ENCODE measurements at places on chromosomes 3 and 15.

DNA sequence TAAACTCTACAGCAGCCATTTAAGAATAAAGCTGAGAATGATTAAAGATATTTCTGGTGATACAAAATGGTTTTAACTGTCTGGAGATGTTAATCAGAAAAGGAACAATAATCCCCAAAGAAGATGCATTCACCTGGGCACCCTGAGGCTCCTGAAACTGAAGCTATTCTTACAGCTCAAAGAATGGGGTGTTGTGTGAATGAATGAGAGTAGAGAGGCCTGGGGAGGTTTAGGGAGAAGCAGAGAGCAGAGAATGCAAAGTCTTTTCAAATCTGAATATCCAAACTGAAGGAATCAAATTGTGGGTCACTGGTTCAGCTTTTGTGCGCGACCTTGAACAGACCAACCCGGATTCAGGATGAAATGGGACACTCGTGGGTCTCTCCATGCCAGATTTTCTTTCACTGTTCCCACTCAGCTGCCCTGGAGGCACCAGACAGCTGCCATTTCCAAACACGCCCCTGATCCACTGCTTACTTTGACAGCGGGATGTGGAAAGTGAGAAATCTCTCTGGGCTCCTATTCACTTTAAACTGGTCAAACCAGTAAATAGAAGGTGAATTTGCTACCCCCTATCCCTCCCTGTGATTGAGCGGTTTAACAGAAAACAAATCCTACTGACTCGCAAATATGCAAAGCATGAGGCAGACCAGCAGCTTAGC is 485.5 kb upstream of the THBS1 start:
- no peak for DNase-seq
- no peaks in the 10 kb centered on the region for H3K4me1 ChIP-seq
- H3K27me3 ChIP-seq, result peaks cover 16% of the 10 kb centered on the region
- no peak overlapping the region for H3K27ac ChIP-seq
- H3K36me3 ChIP-seq, result no peaks in the 10 kb centered on the region

GRCh38 chr15:61138156-61138555 is 90.9 kb downstream of the RORA start:
- H3K4me1 ChIP-seq, result no peaks in the 10 kb centered on the region
- no peak for DNase-seq
- peaks cover 43% of the 10 kb centered on the region for H3K27me3 ChIP-seq

DNA sequence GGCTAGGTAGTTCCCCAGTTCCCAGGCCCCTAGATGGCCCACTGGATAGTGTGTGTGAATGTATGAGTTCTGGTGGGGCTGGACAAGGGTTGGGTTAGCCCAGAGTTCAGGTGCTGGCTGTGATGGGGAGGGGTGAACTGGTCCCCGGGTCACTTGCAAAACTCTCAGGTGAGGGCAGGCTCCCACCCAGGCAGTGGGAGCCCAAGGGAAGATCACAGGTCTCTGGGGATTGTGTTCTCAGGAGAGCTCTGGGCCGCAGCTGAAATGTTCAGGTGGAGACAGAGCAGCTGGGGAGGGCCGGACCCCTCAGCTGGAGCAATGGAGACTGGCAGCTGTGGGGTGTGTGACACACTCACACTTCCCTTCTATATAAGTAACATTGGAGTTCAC is 12.8 kb upstream of the FAM98B start:
- H3K27me3 ChIP-seq, result peaks cover 26% of the 10 kb centered on the region
- peaks cover 5% of the 10 kb centered on the region for H3K4me1 ChIP-seq
- H3K27ac ChIP-seq, result no peak overlapping the region
- DNase-seq, result no peak

GRCh38 chr3:20326541-20326940 is 140.5 kb upstream of the SGO1 start:
- no peaks in the 10 kb centered on the region for H3K27me3 ChIP-seq
- no peak for DNase-seq
- H3K4me1 ChIP-seq, result no peaks in the 10 kb centered on the region
- no peaks in the 10 kb centered on the region for H3K36me3 ChIP-seq
- H3K4me3 ChIP-seq, result no peak overlapping the region

DNA sequence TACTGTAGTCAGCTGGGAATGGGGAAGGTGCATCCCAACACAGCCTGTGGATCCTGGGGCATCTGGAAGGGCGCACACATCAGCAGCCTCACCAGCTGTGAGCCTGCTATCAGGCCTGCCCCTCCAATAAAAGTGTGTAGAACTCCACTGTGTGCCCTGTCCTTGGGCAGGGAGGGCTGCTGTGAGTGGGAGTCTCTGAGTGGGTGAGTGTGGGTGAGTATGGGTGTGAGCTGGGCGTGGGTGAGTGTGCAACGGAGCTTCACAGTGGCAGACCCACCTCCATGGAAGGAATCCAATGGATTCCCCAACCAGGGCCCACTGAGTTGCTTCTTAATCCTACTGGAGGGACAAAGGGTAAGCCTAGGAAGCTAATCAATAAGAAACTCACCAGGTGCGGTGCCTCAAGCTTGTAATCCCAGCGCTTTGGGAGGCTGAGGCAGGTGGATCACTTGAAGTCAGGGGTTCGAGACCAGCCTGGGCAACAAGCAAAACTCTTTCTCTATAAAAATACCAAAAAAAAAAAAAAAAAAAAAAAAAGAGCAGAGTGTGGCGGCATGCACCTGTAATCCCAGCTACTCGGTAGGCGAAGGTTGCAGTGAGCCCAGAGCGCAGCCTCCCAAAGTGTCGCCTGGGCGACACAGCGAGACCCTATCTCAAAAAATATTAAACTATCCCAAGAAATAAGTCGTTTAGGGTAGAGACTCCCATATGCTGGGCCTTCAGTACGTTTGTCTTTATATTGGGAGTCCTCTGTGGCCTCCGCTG is 555 bp upstream of the RCCD1 start:
- peaks cover 28% of the 10 kb centered on the region for H3K36me3 ChIP-seq
- no peak for DNase-seq
- H3K4me3 ChIP-seq, result peak overlapping the region; percentile 84
- H3K4me1 ChIP-seq, result peaks cover 3% of the 10 kb centered on the region
- H3K27ac ChIP-seq, result peak overlapping the region; percentile 95

- no peak overlapping the region for H3K4me3 ChIP-seq
- no peak overlapping the region for H3K27ac ChIP-seq
- no peaks in the 10 kb centered on the region for H3K36me3 ChIP-seq
- DNase-seq, result no peak
- peaks cover 7% of the 10 kb centered on the region for H3K27me3 ChIP-seq
Observed at GRCh38 chr15:70647396-70647795, 116.0 kb downstream of the UACA start.

DNA sequence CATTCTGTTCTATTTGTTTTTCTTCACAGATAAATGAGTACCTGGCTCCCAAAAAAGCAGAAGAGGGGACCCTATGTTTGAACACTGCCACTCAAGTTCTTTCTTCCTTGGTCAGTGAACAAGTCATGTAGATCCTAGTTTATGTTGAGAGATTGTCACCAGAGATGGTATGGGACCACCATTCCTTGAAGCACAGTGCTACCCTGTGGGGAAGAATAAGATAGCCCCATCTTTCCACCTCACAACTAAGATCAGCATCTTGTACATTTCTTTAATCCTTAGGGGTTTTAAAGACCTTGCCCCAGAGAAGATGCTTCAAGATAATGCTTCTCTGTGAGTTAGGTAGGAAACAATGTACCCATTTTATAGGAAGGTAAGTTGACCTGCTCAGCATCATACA is 233.5 kb upstream of the WNT5A start:
- H3K27ac ChIP-seq, result no peak overlapping the region
- DNase-seq, result no peak
- no peak overlapping the region for H3K4me3 ChIP-seq

DNA sequence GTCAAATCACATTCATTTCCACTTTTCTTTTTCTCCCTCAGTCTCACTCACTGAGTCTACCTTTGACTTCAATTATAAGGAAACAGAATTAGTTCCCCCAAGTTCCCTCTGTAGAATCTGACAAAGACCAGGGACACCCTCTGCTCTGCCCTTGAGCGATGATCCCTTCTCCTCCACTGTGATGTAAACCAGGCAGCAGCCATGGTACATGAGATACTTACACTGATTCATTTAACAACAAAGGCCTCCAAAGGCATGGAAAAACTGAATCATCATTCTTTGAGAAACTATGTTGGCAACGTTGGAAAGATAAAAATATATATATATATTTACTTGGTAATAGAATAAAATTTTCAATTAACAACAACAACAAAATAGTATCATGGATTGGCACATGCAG is 84.1 kb downstream of the P3H2 start:
- DNase-seq, result no peak
- no peaks in the 10 kb centered on the region for H3K36me3 ChIP-seq
- no peak overlapping the region for H3K27ac ChIP-seq
- H3K4me1 ChIP-seq, result peaks cover 2% of the 10 kb centered on the region

DNA sequence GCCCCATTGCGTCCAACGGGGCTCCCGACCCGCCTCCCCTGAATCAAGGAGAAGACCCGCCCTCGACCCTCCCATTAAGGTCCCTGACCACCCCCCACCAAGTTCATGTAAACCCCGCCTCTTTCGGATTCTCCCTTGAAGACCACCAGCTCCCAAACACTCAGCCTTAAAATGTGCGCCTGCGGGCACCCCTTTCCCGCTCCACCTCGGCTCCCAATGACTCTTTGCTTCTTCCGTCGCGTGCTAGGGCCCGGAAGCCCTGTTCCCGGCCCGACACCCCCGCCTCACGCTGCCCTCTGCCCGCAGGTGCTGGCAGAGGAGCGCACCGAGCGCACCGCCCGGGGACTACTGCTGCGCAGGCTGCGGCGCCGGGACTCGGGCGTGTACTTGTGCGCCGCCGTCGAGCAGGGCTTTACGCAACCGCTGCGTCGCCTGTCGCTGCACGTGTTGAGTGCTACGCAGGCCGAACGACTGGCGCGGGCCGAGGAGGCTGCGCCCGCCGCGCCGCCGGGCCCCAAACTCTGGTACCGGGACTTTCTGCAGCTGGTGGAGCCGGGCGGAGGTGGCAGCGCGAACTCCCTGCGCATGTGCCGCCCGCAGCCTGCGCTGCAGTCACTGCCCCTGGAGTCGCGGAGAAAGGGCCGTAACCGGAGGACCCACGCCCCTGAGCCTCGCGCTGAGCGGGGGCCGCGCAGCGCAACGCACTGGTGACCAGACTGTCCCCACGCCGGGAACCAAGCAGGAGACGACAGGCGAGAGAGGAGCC is 2.7 kb upstream of the LSMEM2 start:
- peak overlapping the region; percentile 45 for H3K4me3 ChIP-seq
- H3K27ac ChIP-seq, result no peak overlapping the region
- H3K4me1 ChIP-seq, result peaks cover 23% of the 10 kb centered on the region
- no peaks in the 10 kb centered on the region for H3K36me3 ChIP-seq

GRCh38 chr15:64774629-64775493 is 528 bp downstream of the RBPMS2 start:
- DNase-seq, result peak; percentile 16
- H3K36me3 ChIP-seq, result no peaks in the 10 kb centered on the region
- no peak overlapping the region for H3K27ac ChIP-seq
- H3K4me3 ChIP-seq, result peak overlapping the region; percentile 47
- H3K4me1 ChIP-seq, result peaks cover 2% of the 10 kb centered on the region

- DNase-seq, result no peak
- H3K27me3 ChIP-seq, result peaks cover 60% of the 10 kb centered on the region
- no peak overlapping the region for H3K4me3 ChIP-seq
- no peak overlapping the region for H3K27ac ChIP-seq
- H3K36me3 ChIP-seq, result no peaks in the 10 kb centered on the region
Observed at GRCh38 chr3:69737392-69737791, 1.9 kb upstream of the MITF start.

DNA sequence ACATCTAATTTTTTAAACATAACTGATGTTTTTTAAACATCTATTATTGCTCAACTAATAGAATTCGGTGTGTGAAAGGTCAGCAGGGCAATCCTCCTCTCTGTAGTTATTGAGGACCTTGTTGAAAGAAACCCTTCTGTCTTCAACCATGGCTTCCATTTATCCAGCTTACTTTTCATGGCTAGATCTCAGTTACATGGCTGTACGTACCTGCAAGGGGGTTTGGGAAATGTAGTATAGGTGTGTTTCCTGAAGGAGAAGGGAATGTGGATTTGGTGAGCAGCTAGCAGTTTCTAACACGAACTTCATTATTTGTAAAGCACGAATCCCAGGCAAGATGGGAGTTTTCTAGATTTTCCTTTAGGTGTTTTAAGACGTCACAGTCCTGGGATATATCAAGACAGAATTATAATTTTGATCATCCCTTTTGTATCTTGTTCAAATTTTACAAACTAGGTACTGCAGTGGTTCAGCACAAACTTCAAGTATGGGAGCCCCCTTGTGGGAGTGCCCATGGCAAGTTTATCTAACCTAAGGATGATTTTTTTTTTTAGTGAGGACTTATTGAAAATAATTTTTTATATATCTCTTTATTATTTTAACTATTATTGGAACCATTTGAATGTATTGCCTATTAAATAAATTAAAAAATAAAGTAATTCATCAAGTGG is 41.6 kb downstream of the FBXL2 start:
- no peak overlapping the region for H3K27ac ChIP-seq
- no peaks in the 10 kb centered on the region for H3K4me1 ChIP-seq
- DNase-seq, result no peak
- peaks cover 25% of the 10 kb centered on the region for H3K27me3 ChIP-seq
- H3K36me3 ChIP-seq, result no peaks in the 10 kb centered on the region
- no peak overlapping the region for H3K4me3 ChIP-seq

DNA sequence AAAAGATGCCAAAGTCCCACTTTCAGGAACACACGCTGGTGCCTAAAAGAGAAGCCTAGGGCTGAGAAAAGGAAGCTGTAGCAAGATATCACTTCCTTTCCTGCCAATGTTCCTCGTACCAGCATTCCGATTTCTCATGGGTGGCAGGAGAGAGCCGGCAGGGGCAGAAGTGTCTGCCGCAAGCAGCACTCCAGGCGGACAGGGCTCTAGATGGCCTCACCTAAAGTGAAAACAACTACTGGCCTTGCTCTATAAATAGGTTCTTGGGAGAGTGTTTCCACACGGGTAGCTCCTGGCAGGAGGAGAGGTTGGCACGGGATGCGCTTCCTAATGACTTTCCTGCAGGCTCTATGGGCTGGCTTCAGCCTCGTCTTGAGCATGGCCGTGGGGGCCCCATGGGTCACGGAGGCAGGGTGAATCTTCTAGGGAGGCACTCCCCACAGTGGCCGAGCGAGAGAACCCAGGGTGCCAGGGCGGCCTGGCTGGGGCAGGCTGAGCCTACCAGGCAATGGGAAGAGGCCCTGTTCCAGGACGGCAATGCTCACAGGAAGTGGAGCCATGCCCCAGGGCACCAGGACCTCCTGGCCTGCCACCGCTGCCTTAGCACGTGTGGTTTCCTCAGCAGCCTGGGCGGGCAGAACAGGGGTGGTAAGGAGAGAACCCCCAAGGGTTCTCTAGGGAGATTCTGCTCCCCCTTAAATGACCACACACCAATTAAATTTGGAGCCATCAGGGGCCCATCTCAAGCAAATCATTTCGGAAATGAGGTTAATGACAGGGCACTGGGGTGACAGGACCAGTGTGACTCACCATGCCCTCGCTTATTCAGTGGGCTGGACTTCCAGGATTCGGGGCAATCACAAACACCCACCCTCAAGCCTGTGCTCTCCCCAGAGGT is 14.6 kb upstream of the DUSP7 start:
- H3K27ac ChIP-seq, result no peak overlapping the region
- H3K4me3 ChIP-seq, result no peak overlapping the region
- H3K4me1 ChIP-seq, result peaks cover 9% of the 10 kb centered on the region
- peaks cover 2% of the 10 kb centered on the region for H3K36me3 ChIP-seq

Measured in activated naive CD8-positive, alpha-beta T cell treated with anti-CD3 and anti-CD28 coated beads for 36 hours (primary cell).